Cerebellar nuclear complex (tissue), 1 donor: ENCODE measurements at places on chromosomes 5 and 9.
A peak's percentile ranks its signal among the peaks of the same experiment; 100 is the strongest.

DNA sequence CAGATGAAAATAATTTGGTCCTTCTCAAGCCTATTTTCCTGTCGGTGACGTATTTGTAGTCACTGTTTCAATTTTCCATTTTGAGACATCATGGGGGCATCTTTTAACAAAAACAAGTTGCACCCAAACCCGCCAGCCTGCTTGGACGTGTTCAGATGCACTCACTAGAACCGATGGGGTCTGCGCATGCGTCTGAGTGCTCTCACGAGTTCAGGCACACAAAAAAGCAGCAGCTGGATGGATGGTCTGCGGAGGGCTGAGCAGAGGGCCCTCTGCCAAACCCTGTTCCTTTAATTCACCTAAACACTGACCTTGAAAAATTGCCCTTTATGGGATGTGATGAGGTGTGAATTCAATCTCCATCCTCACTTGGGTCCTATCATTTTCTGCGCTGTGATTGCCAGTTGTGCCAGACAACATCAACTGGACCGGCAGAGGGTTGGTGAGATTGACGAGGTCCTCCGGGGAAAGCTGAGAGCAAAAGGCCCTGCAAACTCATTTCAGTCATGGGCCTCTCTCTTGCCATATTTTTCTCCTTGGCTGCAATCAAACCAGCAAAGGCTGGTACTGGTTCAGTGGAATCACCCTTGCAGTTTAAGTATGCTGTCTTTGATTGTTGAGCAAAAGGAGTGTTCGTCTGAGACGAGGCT lies 251.9 kb downstream of the NFIB start:
- DNase-seq: no peak

DNA sequence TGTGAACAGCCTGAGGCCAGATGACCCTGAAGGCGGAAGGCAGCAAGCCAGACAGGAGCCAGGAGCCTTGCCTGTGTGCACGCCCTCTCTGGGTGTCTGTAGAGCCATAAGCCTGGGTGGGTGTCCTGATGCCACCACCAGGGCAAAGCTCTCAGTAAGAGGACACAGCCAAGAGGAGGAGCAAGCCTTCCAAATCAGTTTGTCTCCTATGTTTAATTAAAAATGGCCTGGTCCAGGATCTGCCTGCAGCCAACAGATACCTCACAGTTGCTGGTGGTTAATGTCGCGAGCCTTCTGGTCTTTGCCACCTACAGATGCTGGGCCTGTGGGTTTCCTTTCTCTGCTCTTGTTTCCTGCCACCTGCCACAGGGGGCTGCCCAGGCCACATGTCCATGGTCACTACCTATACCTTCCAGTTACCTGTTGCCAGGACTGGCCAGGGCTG lies 56.9 kb downstream of the SYK start:
- no peak for DNase-seq

GRCh38 chr5:148457183-148457620 lies 73.4 kb downstream of the FBXO38 start:
- no peak for DNase-seq

DNA sequence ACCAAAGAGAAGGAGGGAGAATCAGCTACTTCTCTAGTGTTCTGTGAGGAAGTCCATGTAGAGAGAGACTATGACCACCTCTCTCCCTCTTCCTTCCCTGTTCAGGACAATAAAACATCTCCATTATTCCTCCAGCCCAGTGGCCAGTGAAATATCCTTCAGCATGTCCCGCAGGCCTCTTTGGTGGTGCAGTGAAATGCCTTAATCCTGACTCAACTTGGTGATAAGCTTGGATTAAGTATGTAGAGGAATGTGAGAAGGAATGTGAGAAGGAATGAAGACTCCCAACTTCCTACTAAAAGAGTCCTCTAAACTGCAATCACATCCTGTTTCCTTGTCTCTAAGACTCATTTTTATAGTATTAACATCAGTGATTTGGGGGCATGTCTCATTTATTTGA lies 167.3 kb downstream of the TRPM3 start:
- DNase-seq: no peak

DNA sequence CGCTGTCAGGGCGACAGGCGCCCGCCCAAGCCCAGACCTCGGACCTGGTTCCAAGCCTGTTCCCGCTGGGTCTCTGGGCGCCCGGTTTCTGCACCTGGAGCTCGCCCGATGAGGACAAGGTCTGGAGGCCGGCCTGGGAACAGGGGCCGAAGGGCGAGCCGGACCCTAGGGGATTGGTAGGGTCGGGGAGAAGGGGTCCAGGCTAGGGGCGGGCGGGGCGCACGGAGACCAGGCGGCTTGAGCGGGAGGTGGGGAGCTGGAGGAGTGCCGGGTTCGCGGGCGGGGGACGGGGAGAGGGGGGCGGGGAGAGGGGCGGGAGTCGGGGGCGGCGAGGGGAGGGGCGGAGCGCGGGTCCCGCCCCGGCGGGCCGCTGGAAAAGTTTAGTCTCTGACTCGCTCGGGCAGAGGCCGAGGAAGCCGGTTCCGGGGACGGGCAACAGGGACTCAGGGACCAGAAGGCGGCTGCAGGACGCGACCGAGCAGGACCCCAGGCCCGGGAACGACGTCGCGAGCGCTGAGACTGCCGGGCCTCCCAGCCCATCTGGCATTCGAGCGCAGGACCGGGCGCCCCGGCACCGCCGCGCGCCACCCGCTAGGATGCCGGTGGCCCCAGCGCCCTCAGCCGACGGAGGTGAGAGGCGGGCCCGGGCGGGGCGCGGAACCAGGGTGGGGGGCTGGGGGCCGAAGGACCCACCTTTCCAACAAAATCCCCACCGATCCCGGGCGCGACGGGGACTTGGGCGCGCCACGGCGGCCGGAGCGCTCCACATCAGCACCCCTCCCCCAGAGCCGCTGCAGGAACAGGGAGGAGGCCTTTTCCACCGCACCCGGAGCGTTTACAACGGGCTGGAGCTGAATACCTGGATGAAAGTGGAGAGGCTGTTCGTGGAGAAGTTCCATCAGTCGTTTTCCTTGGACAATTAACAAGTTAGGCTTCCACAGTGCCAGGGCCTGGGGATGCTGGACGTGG lies at the start of gene S1PR3:
TSS of gene S1PR3 (plus strand) at position 403 of the 969 bp plus-strand sequence. CDS start 9,733 bp downstream, outside the sequence.
- no peak for DNase-seq

- DNase-seq: no peak
Observed at GRCh38 chr5:94209272-94209671, 409.1 kb downstream of the KIAA0825 start.

DNA sequence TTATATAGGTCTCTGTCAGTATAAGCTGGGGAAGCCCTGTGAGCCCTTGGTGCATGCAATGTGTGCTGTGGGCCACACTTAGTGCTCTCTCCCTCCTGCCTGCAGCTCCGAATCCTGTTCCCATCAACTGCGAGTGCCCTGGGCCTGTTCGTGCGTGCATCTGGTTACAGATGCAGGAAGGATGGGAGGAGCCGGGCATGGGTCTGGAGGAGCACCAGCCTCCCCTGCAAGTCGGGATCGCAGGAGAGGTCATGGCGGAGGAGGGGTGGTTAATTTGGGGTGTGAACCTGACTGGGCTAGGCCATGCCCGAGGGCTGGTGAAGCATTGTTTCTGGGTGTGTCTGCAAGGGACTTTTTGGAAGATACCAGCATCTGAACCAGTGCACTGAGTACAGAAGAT lies 274.6 kb upstream of the IRX4 start:
- DNase-seq: no peak

DNA sequence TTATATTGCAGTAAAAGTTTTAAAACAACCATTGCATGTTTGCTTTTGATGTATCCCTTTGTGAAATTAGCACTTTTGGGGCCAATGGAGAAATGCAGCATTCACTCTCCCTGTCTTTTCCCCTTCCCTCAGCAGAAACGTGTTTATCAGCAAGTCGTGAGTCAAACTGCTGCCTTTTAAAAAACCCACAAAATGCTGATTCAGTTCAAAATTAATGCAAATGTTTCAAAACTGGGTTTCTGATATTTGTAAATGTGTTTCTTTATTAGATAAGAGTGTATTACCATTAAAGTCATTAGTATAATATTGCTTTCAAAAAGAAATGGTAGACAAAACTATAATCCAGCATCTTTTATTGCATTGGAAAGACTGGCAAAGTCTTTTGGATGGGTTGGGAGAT lies 47.3 kb downstream of the RAD23B start:
- no peak for DNase-seq

DNA sequence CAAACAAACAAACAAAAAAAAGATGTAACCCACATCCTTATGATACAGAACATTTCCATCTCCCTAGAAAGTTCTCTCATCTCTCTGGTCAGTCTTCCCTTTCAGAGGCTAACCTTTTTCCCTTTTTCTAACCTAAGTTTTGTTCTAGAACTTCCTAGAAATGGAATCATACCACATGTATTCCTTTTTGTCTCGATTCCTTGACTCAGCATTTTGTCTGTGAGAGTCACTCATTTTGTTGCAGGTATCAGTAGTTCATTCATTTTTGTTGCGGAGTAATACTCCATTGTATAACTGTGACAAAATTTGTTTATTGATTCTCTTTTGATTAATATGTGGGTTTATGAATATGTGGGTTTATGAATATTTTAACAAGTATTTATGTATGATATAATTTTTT lies 400.0 kb upstream of the PDE4D start:
- no peak for DNase-seq

DNA sequence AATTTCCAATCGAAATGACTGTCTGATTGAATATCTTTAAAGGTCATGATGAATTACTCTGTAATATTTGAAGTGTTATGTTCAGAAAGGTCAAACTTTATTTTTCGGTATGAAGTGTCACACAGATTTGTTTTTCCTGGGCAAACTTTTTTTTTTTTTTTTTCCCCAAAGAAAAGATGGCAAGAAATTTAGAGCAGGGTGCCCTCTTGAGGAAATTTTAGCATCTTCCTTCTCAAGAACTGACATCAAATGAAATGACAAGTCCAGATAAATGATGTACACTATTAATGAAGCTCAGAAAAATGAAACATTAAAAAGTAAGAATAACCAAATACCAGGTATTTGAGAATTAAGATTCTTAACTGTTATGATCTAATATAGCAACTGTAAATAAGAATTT lies 123.6 kb downstream of the INVS start:
- peak; percentile 3 for DNase-seq

DNA sequence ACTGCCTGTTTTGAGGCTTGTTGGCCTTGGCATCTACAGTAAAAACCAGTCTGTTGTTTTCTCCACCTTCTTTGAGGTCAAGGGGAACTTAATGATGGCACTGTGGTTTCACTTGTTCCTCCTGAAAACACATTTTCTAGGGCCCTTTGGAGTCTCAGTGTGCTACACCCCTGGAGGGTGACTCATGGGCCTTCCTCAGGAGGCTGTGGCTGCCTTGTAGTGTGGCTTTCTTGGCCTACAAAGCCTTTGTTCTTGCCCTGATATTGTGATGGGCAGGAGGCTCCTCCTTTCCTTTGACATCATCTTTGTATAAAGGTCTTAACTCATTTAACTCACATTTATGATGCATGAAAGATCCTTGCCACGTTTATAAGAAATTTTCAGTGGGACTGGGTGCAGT lies 56.3 kb upstream of the GPBP1 start:
- no peak for DNase-seq

- DNase-seq: no peak
Observed at GRCh38 chr5:154217462-154217861, 26.9 kb downstream of the GALNT10 start.

DNA sequence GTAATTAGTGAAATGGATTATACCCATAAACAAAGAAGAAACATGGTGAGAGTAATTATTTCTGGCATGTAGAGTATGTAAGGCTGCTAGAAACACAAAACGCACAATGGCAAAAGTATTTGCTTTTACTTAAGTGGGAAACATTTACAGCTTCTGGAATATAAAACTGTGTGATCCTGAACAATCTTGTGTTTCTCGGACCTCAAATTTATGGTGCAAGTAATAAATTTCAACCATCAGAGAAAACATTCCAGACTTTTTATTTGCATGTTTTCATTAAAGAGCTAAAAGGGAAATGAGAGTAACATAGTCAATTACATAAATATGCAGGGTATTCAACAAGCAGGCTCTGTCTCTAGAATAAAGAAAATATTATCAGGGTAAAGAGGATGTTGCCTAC lies 17.2 kb upstream of the PRR16 start:
- no peak for DNase-seq

DNA sequence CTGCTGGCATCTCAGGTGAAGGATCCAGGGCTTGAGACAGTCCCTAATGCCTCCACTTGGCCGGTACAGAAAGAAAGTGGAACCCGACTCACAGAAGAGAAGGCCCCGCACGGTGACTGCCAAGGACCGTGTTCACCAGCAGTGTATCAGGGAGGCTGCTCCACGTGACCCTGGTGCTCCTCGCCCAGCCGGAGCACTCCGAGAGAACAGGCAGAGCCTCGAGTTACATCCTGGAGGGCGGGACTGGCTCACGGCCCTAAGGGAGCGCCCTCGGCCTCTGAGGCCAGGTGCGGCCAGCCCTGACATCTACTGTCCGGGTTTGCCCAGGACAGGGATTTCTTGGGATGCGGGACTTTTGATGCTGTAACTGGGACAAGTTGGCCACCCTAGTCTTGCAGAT lies 104.0 kb upstream of the SARDH start:
- no peak for DNase-seq

GRCh38 chr5:119323601-119324000 lies 32.2 kb upstream of the TNFAIP8 start:
- no peak for DNase-seq

DNA sequence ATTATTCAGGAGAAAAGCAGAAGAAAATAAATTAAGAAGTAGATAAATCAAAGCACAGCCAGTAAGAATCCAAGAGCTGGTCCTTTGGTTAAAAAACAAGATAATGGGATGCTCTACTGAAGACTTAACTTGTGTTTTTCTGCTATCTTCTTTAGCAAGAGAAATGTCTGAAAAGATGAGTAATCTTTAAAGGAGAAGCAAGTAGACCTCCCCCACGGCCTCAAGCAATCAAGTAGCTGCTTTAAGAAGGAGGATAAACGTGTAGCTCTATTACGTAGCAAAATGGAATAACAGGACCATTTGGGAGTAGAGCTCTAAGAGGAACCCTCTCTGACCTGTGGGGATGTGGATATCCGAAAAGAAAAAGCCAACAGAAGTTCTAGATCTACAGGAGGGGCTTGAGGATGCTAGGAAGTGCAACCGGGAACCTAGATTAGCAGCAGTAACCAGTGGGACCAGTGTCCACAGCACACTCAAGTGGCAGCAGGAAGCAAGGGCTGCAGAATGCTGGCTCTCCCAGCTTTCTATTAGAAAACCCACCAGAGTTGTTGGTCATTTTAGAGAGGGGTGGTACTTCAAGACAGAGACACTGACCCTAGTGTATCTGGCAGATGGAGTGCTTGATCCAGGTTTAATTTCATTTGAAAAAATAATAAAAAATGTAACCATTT lies 185.4 kb downstream of the GABBR2 start:
- DNase-seq: no peak

DNA sequence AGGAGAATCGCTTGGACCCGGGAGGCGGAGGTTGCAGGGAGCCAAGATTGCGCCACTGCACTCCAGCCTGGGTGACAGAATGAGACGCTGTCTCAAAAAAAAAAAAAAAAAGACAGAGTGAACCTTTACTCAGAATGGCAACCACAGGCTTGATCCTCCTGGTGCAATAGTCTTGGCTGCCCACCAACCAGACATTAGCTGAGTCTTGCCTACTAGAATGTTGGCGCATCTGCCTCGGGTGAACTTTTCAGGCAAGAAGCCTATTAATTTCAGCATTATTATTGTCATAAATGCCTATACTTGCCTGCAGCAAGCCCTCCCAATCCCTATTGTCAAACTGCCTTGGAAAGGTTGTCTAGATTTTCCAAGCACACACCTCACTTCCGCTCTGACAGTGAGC lies 4.2 kb downstream of the SERINC5 start:
- DNase-seq: no peak

GRCh38 chr5:39518516-39518915 lies 93.7 kb upstream of the DAB2 start:
- no peak for DNase-seq
